Cortex of kidney (tissue), 1 donor: ENCODE measurements at places on chromosomes 6 and 20.

DNA sequence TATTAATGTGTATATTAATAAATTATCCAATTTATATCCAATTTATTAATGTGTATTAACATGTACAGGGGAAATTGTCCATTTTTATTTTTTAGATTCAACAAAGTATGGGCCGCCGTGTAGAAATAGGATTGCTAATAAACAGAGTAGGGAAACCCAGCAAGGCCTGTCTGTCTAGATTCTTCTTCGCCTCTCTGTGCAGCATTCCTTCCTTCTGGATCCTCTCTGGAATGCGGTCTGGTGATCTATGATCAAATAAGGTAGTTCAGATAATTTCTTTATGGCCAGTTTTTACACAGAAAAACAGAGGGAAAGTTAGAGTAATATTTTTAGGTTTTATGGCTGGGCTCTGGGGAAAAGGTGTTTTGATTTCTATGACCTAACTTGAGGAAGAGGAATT is 19.9 kb upstream of the HFE start:
- no peak for DNase-seq

DNA sequence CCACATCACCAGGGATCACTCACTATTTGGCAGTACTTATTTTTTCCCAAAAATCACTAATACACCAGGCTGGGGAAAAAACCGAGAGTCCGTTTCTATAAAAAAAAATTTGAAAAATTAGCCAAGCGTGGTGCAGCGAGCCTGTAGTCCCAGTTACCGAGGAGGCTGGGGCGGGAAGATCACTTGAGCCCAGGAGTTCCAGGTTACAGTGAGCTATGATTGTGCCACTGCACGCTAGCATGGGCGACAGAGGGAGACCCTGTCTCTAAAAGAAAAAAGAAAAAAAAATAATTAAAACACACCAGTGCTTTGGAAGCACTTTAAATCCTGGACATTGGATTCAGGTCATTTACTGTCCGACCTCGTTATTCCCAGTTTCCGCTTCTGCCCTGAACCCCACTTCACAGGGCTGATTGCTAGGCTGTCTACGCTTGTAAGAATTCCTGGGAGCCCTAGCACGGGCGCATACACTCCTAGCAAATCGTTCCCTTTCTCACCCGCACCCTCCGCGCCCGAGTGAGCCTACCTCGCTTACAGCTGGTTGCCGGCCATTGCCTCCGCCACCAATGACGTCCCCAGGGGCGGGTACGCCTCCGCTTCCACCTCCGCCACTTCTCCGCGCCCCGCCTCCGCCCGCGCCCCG is at the start of gene TPMT:
Gene TPMT, minus strand, starts transcription at position 571 of the 643 bp plus-strand sequence. CDS start 5,950 bp downstream, outside the sequence.
- no peak for DNase-seq

GRCh38 chr6:34897716-34898115 is 8.7 kb downstream of the ANKS1A start:
- DNase-seq = no peak

- DNase-seq = no peak
Measured at GRCh38 chr6:116405138-116405537, 34.4 kb downstream of the DSE start.

- no peak for DNase-seq
Measured at GRCh38 chr20:3115190-3116107, 30.9 kb upstream of the AVP start.

GRCh38 chr20:50813801-50814200 is 18.9 kb downstream of the BCAS4 start:
- DNase-seq = no peak

DNA sequence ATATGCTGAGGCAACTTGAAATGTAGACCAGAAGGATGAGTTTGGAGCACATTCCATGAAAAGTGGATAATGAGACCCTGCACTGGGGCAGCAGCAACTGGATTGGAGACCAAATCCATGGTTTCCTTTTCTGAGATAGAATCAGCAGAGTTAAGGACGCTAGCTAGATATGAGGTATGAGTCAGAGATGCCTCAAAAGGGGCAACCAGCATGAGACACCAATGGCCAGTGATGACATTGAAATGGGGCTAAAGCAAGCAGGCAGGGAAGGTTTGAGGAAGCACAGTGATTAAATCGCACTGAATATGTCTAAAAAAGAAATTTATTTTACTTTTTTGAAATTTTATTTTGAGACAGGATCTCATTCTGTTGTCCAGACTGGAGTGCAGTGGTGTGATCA is 802.4 kb downstream of the TFAP2A start:
- DNase-seq = no peak

GRCh38 chr6:128696691-128697689 is 176.6 kb upstream of the PTPRK start:
- no peak for DNase-seq
